ENCODE measurements at places on chromosomes 4 and X. TPM values are rescaled to one million over a fixed set of nuclear protein-coding genes. Genes with fewer than 3 reads are reported as not detected.

VCX3A gene
- not detected for total RNA-seq

MUC7 gene
- not detected for total RNA-seq

TEX13B gene
- total RNA-seq = not detected

EFHC2 gene
- total RNA-seq = 0.83 TPM

HADH gene
- total RNA-seq = 21.9 TPM

Data from cardiac ventricle fibroblast (primary cell).